T follicular helper cell (primary cell): ENCODE measurements at places on chromosomes 1 and 21.

- no peak for DNase-seq
These were observed 136.2 kb upstream of the DUSP10 start for GRCh38 chr1:221878134-221878533.

DNA sequence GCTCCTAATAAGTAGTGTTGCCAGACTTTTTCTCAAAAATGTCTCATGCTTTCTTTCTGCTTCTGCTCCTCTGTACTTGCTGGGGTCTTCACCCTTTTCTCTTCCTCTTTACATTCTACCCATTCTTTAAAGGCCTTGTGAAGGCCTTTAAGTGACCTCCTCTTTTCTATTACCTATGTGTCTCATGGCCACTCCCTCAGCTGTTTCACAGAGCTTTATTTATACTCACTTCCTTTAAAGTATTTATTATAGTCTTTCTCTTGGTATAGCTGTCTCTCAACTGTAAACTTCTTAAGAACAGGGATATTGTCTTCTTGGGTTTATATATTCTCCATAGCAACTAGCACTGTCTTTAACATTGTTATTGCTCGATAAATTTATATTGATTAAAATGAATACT is 792 bp downstream of the GOLPH3L start:
- no peak for DNase-seq

DNA sequence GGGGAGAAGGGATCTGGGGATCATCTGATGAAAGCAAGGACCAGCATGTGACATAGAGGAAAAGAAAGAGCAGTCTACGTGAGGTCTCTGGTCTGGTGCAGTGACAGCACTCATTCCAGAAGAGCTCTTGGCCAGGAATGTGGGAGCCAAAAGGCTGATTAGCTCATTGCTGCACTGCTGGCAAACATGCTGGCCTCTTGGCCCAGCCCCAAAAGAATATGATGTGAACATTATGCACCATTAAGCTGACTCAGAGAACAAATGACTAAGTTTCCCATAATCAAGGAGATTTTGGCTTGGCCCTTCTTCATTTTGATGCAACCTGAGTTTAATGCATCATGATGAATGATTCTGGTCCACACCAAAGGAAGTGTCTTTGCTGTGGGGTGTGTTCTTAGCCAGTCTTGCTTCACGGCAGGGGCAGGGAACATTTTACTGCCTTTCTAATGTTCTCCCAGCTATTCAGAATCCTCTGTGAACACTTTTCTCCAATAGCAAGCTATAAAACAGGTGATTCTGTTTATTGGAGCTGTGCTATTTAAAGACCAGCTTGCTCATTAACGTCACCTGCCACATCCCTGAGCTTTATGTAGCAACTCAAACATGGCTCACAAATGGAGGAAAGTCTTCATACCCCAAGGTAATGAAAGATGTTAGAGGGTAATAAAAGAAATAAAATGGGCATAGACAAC is 55.1 kb downstream of the PCBP3 start:
- DNase-seq = no peak

GRCh38 chr1:180969434-180969833 is 53.2 kb downstream of the STX6 start:
- DNase-seq = no peak

GRCh38 chr1:53871221-53871620 is 18.4 kb downstream of the YIPF1 start:
- no peak for DNase-seq

- no peak for DNase-seq
These were observed 145.4 kb downstream of the PLXNA2 start for GRCh38 chr1:208098773-208099172.

- no peak for DNase-seq
These were observed 57.9 kb upstream of the CTBS start for GRCh38 chr1:84632137-84632536.

GRCh38 chr1:54001591-54001990 is 16.4 kb downstream of the LDLRAD1 start:
- no peak for DNase-seq
